ENCODE measurements at places on chromosomes 1 and 21. TPM values are rescaled to one million over a fixed set of nuclear protein-coding genes. Genes with fewer than 3 reads are reported as not detected.

GRCh38 chr21:45525153-45525909 lies 16.9 kb downstream of the SLC19A1 start:
- no peak for DNase-seq

DNA sequence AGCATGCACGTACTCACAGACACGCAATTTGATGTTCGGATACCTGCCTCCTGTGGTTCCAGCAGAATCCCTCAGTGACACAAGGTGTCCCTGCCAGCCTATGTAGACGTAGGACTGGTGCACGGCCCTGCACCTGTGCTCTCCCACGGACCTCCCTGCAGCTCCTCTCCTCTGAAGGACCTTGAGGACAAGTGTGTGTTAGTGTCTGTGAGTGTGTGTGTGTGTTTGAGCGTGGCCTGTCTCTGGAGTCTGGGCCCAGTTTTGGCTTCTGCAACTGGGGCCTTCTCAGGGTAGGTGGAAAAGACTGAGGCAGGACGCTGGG lies 22.5 kb upstream of the DMBX1 start:
- no peak for DNase-seq

DENND2D gene
- total RNA-seq = 37.2 TPM

DNA sequence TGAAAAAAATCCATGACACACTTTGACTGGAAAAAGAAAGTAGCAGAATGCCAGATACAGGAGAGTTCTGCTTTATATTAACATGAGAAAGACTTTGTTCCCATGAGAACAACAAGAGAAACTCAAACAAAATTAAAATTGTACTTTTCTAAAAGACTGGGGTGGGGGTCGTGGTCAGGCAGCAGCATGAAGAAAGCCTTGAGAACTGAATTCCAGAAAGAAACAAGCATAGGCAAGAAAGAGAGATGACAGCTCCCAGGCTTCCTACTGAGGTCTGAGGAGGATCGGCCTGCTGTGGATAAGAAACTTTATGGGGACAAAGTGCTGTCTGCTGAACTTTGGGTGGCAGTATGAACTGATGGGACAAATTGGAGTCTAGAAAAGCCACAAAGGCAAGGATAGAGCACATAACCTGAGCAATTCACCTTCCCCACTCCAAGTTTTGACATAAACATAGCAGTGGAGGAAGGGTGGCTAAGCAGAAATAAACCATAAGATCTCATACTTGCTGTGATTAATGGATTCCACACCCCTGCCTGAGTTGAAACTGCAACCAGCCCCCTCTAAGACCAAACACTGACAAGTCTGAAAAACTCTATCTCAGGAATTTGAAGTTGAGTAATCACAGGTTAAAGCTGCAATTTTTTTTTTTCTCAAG lies 43.7 kb downstream of the COL6A1 start:
- no peak for DNase-seq
